ENCODE measurements at places on chromosomes 7 and 10.

DNA sequence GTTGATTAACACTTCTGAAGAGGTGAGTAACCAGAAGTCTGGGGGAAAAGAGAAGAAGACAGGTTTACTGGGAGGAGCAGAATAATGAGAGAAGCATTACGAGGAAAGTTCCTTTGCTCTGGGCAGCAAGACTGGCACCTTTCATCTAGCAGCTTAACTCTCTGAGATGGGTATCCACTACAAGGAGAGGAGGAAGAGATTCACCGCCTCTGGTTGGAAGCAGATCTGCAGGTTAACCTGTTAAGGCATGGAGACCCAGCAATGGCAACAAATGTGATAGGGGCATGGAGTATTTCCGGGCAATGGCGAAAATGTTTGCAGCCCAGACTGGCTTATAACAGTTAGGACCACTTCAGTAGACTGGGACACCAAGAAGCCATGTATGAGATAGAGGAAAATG lies 162.2 kb downstream of the TFEC start:
- DNase-seq: no peak

DNA sequence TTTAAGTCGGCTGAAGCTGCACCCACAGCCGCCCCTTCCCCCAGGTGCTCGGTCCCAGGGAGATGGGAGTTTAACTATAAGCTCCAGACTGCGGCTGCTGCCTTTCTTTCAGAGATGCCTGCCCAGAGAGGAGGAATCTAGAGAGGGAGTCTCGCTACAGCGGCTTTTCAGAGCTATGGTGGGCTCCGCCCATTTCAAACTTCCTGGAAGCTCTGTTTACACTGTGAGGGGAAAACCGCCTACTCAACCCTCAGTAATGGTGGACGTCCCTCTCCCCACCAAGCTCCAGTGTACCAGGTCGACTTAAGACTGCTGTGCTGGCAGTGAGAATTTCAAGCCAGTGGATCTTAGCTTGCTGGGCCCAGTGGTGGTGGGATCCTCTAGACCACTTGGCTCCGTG lies 135.4 kb downstream of the CXCL12 start:
- no peak for DNase-seq

- DNase-seq: no peak
These were observed 21.0 kb downstream of the TM9SF3 start for GRCh38 chr10:96565774-96566173.

DNA sequence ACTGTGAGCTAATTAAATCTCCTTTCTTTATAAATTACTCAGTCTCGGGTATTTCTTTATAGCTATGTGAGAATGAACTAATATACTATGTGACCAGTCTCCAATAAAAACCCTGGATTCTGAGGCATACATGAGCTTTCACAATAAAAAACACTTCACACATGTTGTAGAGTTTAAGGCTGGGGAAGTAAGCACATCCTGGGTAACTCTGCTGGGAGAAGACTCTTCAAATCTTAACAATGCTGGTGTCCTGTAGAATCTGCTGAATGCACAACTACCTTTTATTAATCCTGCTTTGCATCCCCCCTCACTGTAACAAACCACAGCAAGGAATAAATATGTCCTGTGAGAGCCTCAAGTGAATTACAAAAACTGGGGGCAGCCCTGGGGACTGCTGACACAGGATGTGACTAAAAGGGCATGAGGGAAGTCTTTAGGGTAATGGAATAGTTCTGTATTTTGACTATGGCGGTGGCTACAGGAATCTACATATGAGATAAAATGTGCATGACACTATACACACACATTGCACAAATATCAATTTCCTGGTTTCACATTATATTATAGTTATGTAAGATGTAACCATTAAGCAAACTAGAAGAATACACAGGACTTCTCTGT lies 45.1 kb upstream of the KCTD7 start:
- no peak for DNase-seq

GRCh38 chr10:79409726-79410085 lies 35.7 kb downstream of the ZCCHC24 start:
- DNase-seq: no peak

- DNase-seq: no peak
These were observed at the start of gene AKR1C4 for GRCh38 chr10:5196702-5197113. Gene AKR1C4, plus strand, starts transcription at chr10:5196837. Its CDS starts 31 bp downstream, at chr10:5196868.

GRCh38 chr7:29209745-29210144 lies 15.2 kb downstream of the CHN2 start:
- no peak for DNase-seq

GRCh38 chr10:110113670-110114337 lies 93.6 kb upstream of the MXI1 start:
- DNase-seq: no peak

GRCh38 chr7:37738321-37738720 lies 54.8 kb downstream of the GPR141 start:
- DNase-seq: no peak

DNA sequence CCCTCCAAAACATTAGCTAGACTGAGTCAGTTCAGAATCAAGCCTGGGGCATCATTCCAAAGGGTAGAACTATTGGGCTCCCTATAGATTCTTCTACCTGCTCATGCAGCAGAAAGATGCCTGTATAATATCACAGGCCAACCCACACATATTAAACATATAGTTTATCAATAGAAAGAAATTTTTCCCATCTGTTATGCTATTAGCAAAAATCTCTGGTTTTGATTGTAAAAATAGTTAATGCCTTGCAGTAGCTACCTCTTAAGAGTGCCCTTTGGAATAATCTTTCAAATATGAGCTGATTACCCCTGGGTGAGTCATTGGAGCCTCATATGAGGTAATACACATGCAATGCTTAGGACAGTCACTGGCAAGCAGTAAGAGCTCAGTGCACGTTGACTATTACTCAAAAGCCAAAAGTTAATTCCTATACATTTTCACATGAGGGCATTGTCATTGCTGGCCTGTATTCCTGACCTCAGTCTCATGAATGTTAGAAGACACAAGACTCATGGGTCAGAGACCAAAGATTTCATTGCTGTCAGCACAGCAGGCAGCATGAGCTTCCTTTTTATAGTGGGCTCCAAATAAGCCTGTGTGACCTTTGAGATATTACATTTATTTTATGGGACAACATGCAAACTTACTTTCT lies 180.0 kb downstream of the FGFR2 start:
- no peak for DNase-seq

DNA sequence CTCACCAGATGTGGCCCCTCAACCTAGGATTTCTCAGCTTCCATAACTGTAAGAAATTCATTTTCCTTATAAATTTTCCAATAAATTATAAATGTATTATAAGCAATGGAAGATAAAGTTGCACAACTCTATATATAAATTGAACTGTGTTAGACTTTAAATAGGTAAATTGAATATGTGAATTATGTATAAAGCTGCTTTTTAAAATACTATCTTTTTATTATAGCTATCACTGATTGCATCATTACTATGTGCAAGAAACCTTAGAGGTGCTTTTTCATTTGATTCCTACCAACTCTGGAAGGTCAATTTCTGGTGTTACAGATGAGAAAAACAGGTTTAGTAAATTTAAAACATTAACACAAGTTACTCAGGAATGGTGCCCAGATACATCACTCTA lies 8.4 kb downstream of the MTERF1 start:
- no peak for DNase-seq

DNA sequence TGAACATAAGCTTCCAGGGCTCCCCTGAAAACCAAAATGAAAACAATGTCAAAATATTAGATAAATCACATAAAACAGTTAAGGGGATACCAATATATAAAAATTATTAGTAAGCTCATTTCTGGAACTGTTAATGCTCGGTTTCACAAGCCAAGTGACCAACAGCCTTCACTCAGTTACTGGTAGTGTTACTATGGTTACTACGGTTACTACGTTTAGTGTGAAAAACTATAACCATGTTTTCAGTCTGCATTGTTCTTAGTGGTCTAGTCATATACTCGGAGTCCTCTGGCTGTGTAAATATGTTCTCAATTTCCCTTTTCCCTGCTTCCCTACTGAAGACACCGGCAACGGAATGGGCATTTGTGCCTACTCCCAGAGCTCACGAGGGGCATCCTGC lies 34.8 kb downstream of the HBP1 start:
- no peak for DNase-seq

- DNase-seq: no peak
These were observed 312.0 kb upstream of the GLI3 start for GRCh38 chr7:42548816-42549611.

- DNase-seq: no peak
These were observed 136.3 kb downstream of the CCDC71L start for GRCh38 chr7:106524690-106525059.

- no peak for DNase-seq
These were observed 22.5 kb downstream of the WDR86 start for GRCh38 chr7:151387161-151388006.

- DNase-seq: no peak
These were observed 80.6 kb downstream of the ARHGAP21 start for GRCh38 chr10:24642921-24643678.

DNA sequence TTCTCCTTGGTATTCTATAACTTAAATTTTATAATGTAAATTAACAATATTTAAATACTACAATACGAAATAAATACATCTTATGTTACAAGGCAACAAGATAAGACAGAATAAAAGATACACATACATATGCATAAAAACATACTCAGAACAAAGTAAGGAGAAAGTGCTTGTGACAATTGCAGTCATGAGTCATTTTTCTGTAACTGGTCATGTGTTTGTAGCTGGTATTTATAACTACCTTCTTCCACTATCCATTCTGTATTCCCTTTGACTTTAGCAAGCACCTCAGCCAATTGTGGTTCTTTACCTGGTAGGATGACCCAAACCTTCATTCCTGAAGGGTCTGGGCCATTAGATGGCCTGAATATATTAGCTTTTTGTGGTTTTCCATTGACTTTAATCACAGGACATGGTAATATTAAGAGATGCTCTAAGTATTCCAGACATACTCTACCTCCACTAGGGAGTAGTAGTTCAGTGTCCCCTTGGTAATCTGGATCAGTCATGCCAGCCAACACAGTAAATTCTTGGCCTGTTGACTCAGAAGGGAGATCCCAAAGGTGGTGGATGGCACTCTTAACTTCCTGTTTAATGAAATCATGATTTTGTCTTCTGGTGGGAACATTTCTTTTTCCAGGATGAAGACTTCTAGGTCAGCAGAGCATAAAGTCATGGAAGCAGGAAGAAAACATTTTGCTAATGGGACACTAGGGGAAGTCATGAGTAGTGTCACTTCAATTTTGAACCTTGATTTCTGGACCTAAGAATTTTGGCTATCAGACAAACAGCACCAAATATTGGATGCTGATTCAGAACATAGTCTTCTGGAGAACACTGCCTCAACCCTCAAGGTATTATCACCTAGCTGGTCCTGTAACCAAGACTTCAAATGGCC lies 733.7 kb upstream of the IGFBP3 start:
- no peak for DNase-seq

DNA sequence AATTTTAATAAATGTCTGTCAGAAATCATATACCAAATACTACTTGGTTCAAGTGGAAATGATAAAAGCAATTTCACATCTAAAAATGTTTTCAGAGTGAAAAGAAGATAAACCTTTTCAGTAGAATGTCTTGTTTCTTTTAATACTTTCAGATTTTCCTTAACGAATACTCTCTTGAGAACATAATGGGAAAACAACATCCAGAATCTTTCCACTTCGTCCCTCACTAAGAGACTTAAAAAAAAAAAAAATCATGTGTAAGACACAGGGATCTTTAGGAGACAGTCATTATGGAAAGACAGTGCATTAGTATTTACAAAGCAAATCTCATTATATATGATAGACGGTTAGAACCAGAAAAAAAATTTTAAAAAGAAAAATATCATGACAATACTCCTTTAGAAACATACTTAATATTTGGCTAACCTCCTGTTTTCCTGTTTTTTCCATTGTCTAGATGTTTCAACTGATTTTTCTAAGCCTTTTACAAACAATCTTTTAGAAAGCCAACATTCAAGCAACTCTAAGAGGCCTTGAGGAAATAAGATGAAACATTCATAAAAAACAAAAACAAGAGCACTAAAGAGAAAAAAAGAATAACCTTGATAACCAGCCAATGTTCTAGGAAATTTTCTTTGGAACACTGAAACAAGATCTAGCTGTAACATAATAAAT lies 339.9 kb upstream of the LRRN3 start:
- DNase-seq: no peak

DNA sequence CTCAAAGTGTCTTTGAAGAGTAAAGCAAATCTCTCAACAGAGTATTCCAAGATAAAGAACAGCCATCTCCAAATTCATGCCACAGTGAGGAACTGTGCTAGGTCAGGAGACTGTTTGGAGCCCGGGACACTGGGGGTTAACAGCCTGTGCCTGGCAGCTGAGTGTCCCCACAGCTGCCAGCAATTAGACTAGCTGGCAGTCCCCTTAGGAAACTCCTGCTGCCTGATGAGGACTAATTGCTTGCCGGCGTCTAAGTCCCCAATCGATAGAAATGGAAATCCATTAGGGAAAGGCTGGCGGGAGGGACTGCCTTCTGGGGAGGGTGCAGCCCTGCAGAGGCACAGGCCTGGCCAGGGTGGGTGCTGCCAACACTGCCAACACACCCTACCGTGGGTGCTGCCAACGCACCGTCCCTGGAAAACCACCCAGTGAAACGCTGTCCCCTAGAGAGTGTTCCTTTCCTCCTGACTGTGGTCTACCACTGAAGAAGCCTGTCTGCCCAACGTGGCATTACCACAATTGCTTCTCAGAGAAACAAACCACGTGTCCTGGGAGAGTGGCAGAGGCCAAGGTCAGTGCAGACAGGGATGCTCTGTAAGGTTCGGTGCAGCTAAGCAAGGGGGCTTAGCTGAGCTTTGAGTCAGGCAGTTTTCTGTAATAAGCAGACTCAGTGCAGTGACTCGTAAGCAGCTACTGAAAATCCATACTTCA lies 60.8 kb downstream of the XRCC2 start:
- DNase-seq: no peak

DNA sequence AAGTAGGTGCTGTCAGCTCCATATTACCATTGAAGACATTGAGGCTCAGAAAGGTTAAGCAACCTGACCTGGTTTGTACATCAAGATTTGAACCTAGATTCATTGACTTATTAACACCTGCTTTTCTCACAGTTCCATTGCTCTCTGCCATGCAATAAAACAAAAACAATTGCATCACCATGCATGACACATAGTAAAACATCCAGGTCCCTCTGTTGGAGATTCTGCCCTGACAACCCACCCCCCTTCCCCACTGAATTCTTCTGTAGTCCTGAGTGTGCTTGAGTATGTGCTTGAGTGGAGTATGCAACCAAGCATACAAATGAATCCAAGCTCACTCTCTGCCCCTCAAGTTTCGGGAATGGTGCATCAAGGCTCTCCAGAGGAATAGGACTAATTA lies 6.0 kb upstream of the LMBR1 start:
- no peak for DNase-seq

DNA sequence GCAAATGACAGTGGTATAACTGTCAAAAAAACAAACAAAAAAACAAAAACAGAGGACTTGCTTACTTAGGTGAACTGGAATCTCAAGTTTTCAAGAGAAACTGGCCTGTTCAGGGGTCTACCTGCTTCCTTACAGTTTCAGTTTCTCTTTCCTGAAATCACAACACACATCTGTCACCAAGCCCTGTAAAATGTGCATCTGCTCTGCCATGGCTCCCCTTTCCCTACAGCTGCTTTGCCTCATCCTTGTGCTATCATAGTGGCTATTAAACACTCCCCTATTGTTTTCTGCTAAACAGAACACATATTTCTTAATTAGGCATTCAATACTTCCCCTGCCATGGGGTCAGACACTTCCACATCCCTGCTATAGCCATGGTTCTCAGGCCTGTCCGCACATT lies 37.6 kb downstream of the CPED1 start:
- DNase-seq: no peak

- DNase-seq: no peak
These were observed 4.3 kb downstream of the GPR22 start for GRCh38 chr7:107474104-107474521.

GRCh38 chr10:118710487-118710886 lies 44.3 kb downstream of the CACUL1 start:
- DNase-seq: no peak
